Mesenchymal stem cell (in vitro differentiated cells and primary cell): ENCODE measurements at places on chromosomes 5 and 9.

DNA sequence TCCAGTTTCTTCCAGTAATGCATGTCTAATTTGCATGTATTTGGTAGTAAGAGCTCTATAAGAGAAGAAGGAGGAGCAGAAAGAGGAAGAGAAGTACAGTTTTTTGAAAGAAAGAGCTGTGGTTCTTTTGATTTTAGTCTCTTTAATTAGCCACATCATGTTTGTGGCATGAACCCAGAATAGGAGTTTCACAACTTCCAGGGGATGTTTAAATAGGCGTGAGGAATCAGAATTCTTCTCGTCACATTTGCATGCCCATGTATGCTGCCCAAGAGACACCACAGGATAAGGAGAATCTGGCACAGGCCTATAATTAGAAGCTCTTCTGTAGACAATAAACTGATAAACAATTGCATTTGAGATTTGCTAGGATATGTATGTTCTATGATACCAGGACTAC is 78.7 kb downstream of the GAS1 start:
- DNase-seq = no peak

GRCh38 chr5:173472784-173473278 is 143.6 kb downstream of the BOD1 start:
- DNase-seq = no peak

DNA sequence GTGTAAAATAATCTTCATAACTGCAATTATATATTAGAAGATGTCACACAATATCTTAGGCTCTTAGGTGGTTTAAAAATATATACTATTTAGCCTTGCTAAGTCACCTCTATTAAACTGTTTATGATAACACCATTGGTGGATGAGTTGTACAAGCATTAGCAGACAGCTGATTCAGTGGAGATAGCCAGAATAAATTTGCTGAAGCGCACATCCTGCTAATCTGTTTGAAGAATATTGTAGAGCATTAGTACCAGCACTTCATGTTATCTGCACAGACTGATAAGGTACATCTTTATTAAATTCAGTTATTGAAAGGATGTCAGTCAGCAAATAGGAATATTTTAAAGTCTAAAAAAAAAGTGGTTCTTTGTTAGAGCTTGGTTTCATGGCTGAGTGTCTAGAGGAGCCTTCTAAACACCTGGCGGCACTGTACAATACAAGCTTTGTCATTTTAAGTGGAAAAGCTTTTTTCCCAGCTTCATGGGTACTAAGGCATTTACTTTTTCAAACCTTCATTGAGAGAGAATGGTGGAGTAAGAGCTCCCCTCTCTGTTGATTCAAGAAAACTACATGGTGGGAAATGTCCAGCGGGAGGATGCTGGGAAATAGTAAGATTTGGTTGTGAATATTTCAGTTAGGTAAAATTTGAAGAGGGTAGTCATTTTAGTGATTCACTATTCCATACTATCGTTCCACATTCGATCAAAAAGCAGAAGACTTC is 275.1 kb downstream of the SLF1 start:
- DNase-seq = peak; percentile 11

- DNase-seq = no peak
Observed at GRCh38 chr9:72254901-72255545, 105.8 kb downstream of the GDA start.

DNA sequence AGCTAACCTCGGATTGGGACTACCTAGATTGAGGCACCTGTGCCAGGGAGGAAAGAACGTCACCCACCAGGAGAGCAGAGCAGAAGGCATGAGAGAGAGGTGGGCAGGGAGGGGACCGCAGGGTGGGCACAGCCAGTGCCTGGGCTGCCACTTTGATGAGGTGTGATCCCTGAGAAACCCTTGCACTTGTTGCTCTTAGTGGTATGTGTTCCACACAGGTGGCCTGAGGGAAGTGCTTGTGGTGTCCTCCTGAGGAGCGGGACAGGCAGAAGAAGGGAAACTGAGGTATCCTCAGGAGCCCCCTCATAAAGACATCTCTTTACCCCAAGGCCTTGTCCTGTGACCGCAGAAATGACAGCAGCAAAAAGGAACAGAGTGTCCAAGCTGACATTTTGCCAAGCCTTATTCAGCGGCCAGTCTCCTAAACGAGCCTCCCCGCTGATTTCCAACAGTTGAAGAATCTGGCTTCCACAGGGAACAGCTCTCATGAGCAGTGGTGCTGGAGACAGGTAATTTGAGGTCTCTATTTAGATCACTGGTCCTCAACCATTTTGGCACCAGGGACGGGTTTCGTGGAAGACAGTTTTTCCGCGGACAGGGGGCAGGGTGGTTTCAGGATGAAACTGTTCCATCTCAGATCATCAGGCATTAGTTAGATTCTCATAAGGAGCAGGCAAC is 82.4 kb downstream of the FOXD1 start:
- DNase-seq = no peak

- DNase-seq = peak; percentile 51
Observed at GRCh38 chr5:54063817-54064216, 246.6 kb downstream of the ARL15 start.

DNA sequence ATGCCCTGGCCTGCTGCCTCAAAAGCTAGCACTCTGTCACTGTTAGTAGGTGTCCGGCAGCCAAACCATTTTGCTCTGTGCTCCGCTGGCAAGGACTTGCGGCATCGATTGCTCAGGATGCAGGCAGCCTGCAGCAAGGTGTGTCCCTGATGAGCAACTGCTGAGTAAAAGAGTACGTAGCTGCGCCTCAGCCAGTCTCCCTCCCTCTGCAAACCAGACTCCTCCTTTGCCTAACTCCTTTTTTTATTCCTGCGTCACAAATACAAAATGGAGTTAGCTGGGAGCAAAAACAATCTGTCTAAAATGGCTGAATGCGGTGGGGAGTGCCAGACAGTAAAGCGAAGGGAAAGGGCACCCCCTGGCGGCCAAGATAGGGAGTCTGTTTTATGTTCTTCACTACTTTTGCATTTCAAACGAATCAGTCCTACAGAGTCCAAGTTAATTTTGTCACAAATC is 61.1 kb downstream of the DIAPH1 start:
- DNase-seq = peak; percentile 90

DNA sequence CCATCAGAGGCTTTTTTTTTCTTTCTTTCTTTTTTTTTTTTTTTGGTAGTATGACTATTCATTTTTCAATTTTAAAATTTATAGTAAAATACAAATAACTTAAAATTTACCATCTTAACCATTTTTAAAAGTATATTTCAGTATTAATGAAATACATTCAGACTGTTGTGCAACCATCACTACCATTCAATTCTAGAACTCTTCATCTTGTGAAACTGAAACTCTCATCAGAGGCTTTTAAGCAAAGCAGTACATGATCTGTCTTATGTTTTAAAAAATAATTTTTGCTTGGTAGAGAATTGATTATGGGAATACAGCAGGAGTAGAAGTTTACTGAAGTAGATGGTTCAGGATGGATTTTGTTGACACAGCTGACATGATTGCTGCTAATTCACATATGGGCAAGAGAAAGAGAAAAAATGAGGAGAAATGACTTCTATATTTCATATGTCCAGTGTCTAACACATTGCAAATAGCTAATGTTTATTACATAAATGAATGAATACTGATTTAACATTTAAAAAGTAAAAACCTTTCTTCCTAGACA is 13.4 kb downstream of the ELOVL7 start:
- DNase-seq = no peak
